ENCODE measurements at places on chromosomes 12 and 14. TPM values are rescaled to one million over a fixed set of nuclear protein-coding genes. Genes with fewer than 3 reads are reported as not detected.
A peak's percentile ranks its signal among the peaks of the same experiment; 100 is the strongest.

DNA sequence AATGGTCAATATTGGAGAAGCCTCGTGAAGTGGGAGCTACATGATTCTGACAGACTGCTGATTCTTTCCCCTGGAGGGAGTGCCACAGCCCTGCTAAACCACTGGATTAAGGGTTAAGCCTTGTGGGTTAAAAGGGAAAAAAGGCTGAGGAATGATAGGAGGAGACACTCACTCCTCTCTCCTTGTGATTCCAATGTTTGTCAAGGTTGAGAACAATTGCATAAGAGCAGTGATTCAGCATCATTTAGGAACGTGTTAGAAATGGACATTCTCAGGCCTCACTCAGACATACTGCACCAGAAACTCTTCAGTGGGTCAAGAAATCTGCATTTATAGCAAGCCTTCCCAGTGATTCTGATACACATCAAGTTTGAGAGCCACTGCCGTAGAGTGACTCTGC is 87.8 kb upstream of the GZMB start:
- no peaks in the 10 kb centered on the region for H3K27me3 ChIP-seq
- no peak overlapping the region for H3K4me3 ChIP-seq
- no peaks in the 10 kb centered on the region for H3K4me1 ChIP-seq
- H3K27ac ChIP-seq: no peak overlapping the region
- DNase-seq: no peak

GRCh38 chr14:56423544-56423943 is 156.1 kb upstream of the TMEM260 start:
- no peaks in the 10 kb centered on the region for H3K27me3 ChIP-seq
- no peaks in the 10 kb centered on the region for H3K36me3 ChIP-seq
- no peak for DNase-seq
- H3K4me1 ChIP-seq: peaks cover 3% of the 10 kb centered on the region
- H3K27ac ChIP-seq: no peak overlapping the region

- DNase-seq: no peak
- no peaks in the 10 kb centered on the region for H3K4me1 ChIP-seq
- H3K27me3 ChIP-seq: peaks cover 2% of the 10 kb centered on the region
- H3K27ac ChIP-seq: no peak overlapping the region
Measured at GRCh38 chr12:113322343-113322742, 12.6 kb downstream of the SLC8B1 start.

DNA sequence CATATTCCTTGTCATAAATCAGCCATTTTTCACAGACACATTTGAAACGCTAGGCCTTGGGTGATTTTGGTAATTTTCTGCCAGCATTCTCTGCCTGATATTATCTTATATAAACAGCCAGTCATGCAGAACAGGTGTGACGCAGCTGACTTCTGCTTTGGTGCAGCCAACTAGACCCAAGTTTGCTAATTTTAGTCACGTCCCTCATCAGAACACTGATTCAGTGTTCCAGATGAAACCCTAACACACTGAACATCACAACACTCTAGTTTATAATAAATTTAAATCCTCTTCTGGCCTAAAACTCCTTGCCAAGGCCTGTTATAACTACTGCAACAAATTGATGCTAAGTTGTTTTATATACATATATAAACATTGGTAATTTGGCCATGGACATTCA is 386.1 kb downstream of the SEC23A start:
- H3K4me3 ChIP-seq: no peak overlapping the region
- DNase-seq: no peak
- peaks cover 9% of the 10 kb centered on the region for H3K27me3 ChIP-seq
- no peaks in the 10 kb centered on the region for H3K36me3 ChIP-seq
- no peak overlapping the region for H3K27ac ChIP-seq
- peaks cover 19% of the 10 kb centered on the region for H3K4me1 ChIP-seq

DNA sequence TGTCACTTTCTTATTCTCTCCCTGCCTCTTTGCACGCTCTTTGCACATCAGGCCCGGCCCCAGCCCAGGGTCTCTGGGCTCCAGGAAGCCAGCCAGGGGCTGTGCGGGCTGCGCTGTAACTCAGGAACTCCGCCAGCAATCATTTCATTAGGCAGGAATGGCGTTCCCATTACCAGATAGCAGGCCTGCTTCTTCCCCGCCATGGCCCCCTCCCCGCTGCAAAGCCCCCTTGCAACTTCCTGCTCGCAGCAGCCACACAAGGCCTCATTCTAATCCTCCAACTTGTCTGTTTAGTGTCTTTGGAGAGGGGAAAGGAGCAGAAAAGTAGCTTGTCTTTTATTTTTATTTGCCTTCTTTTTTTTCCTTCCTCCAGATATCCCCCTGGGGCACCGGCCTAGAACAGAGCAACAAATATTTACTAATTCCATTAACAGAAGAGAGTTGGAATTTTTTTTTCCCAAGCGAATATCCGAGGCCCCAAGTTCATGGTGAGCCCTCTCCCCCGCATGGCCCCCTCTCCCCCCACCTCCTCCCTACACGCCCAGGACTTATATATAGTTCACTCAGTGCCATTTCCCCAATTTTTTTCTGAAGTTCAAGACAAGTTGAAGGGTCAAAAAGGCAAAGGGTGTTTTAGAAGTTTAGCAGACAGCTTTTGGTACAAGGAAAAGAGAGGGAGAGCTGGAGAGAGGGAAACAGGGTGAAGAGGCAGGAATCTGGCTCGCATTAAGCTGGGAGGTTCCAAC is 329.4 kb upstream of the TBX3 start:
- peaks cover 6% of the 10 kb centered on the region for H3K27me3 ChIP-seq
- peaks cover 5% of the 10 kb centered on the region for H3K36me3 ChIP-seq

GRCh38 chr12:130468700-130469245 is 131.1 kb downstream of the PIWIL1 start:
- no peak overlapping the region for H3K4me3 ChIP-seq
- peak overlapping the region; percentile 48 for H3K27ac ChIP-seq
- H3K27me3 ChIP-seq: peaks cover 2% of the 10 kb centered on the region
- no peak for DNase-seq

DNA sequence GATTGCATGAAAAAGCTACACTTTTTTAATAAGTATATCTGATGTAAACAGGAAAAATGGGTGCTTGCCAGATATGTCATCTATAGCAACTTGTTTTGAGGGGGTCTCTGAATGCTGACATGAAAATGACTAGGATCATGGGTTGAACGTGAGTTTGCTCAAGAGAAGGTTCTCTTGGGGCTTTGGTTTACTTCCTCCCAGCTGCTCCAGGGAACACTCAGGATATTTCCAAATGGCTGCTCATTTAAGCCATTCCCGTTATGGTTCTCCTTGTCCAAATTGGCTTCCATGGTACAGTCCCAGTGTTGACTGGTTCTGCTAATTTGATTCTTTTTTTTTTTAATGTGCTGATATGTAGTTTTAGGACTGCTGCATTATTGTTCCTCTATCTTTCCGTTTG is 118.3 kb downstream of the ETV6 start:
- H3K4me3 ChIP-seq: no peak overlapping the region
- no peak overlapping the region for H3K27ac ChIP-seq
- no peaks in the 10 kb centered on the region for H3K4me1 ChIP-seq
- H3K27me3 ChIP-seq: no peaks in the 10 kb centered on the region
- DNase-seq: no peak

DNA sequence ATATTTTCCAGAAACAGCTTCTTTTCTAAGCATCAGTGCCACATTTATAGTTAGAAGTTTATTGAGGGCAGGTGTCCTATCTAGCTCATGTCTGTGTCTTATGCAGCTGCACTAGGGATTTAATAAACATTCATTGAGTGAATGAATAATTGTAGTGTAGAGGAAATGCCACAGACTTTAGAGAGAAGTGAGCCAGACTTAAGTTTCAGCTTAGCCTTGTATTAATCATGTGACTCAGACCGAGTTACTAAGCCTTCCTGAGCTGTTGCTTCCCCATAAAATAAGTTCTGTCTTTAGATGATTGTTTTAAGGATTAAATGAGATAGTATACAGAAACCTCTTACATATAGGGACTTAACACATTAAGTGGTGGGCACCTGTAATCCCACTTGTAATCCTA is 236.1 kb upstream of the DDHD1 start:
- H3K27ac ChIP-seq: no peak overlapping the region
- DNase-seq: no peak
- H3K27me3 ChIP-seq: no peaks in the 10 kb centered on the region
- H3K4me3 ChIP-seq: no peak overlapping the region
- H3K36me3 ChIP-seq: peaks cover 3% of the 10 kb centered on the region
- no peaks in the 10 kb centered on the region for H3K4me1 ChIP-seq

- H3K36me3 ChIP-seq: no peaks in the 10 kb centered on the region
- H3K27ac ChIP-seq: no peak overlapping the region
- no peaks in the 10 kb centered on the region for H3K27me3 ChIP-seq
- no peak overlapping the region for H3K4me3 ChIP-seq
Measured at GRCh38 chr12:69430942-69431590, 39.1 kb upstream of the FRS2 start.

- H3K36me3 ChIP-seq: no peaks in the 10 kb centered on the region
- peaks cover 2% of the 10 kb centered on the region for H3K27me3 ChIP-seq
- no peaks in the 10 kb centered on the region for H3K4me1 ChIP-seq
- H3K27ac ChIP-seq: no peak overlapping the region
Measured at GRCh38 chr12:87270919-87271318, 758.3 kb downstream of the C12orf50 start.

DNA sequence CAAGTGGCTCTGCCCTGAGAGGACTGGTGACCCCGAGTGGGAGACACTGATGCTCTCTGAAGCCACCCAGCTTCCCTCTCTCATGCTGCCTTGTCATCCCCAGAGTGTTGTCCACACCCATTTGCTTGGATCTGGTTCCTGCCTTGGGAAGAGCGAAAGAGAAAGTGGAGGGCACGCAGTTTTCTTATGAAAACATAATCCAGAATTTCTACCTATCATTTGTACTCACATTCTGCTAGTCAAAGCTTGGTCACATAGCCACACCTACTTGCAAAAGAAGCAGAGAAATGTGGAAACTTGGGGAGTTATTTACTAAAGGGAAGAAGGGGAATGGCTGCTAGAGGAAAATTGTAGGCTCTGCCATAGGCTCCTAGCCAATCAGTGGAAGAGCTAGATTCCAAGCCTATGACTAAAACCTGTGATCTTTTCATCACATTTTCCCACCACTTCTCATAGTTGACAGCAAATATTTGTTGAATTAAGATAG is 326.3 kb downstream of the ZFP36L1 start:
- no peak for DNase-seq
- no peaks in the 10 kb centered on the region for H3K4me1 ChIP-seq
- H3K4me3 ChIP-seq: no peak overlapping the region

GRCh38 chr12:42104087-42104486 is 40.6 kb downstream of the GXYLT1 start:
- no peaks in the 10 kb centered on the region for H3K36me3 ChIP-seq
- H3K27ac ChIP-seq: no peak overlapping the region
- no peaks in the 10 kb centered on the region for H3K4me1 ChIP-seq
- no peak overlapping the region for H3K4me3 ChIP-seq

GRCh38 chr12:111174251-111174960 is 194.5 kb downstream of the PHETA1 start:
- no peak overlapping the region for H3K4me3 ChIP-seq
- peaks cover 4% of the 10 kb centered on the region for H3K36me3 ChIP-seq
- H3K27ac ChIP-seq: no peak overlapping the region
- H3K27me3 ChIP-seq: peaks cover 2% of the 10 kb centered on the region
- peaks cover 9% of the 10 kb centered on the region for H3K4me1 ChIP-seq

GRCh38 chr12:46439793-46440511 is 67.4 kb upstream of the SLC38A2 start:
- no peak overlapping the region for H3K27ac ChIP-seq
- no peak overlapping the region for H3K4me3 ChIP-seq
- H3K27me3 ChIP-seq: peaks cover 2% of the 10 kb centered on the region
- no peaks in the 10 kb centered on the region for H3K36me3 ChIP-seq
- H3K4me1 ChIP-seq: peaks cover 3% of the 10 kb centered on the region
- no peak for DNase-seq

GRCh38 chr12:77947746-77948145 is 117.1 kb downstream of the NAV3 start:
- H3K27me3 ChIP-seq: no peaks in the 10 kb centered on the region
- no peak overlapping the region for H3K27ac ChIP-seq
- H3K4me1 ChIP-seq: no peaks in the 10 kb centered on the region
- H3K36me3 ChIP-seq: no peaks in the 10 kb centered on the region
- no peak overlapping the region for H3K4me3 ChIP-seq
- DNase-seq: no peak

- peaks cover 2% of the 10 kb centered on the region for H3K27me3 ChIP-seq
- no peak for DNase-seq
- H3K36me3 ChIP-seq: peaks cover 4% of the 10 kb centered on the region
- H3K4me1 ChIP-seq: peaks cover 21% of the 10 kb centered on the region
Measured at GRCh38 chr12:108789546-108789945, 58.2 kb upstream of the CORO1C start.

DNA sequence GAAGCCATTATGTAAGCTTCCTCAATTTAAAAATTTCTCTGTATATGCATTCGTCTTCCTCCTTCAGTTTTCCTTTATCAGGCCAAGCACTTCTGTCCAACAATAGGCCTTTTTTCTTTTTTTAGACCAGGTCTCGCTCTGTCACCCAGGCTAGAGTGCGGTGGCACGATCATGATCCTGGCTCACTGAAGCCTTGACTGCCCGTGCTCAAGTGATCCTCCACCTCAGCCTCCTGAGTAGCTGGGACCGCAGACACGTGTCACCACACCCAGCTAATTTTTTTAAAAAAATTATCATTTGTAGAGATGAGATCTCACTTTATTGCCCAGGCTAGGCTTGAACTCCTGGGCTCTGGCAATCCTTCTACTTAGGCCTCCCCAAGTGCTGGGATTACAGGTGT is 25.8 kb downstream of the TAOK3 start:
- H3K4me1 ChIP-seq: no peaks in the 10 kb centered on the region
- H3K27ac ChIP-seq: no peak overlapping the region
- no peaks in the 10 kb centered on the region for H3K27me3 ChIP-seq

DNA sequence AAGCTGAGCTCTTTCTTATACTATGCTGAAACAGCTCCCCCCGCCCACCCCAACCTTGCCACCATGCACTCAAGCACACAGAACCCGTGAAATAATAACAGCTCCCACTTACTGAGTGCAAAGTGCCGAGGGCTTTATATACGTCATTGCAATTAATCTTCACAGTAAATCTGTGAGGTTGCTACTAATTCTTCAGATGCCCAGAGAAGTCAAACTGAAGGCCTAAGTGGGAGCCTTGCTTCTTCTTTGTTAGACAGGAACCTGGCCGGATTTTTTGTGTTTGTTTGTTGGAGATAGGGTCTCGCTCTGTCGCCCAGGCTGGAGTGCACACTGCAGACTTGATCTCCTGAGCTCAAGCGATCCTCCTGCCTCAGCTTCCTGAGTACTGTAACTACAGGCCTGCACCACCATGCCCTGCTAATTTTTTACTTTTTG is 34.0 kb downstream of the VCPKMT start:
- no peak for DNase-seq
- H3K36me3 ChIP-seq: no peaks in the 10 kb centered on the region
- H3K4me3 ChIP-seq: no peak overlapping the region
- H3K27ac ChIP-seq: no peak overlapping the region
- H3K4me1 ChIP-seq: peaks cover 20% of the 10 kb centered on the region

- H3K27ac ChIP-seq: no peak overlapping the region
- H3K27me3 ChIP-seq: no peaks in the 10 kb centered on the region
- no peaks in the 10 kb centered on the region for H3K36me3 ChIP-seq
- DNase-seq: no peak
- H3K4me1 ChIP-seq: no peaks in the 10 kb centered on the region
Measured at GRCh38 chr12:104115587-104115975, 22.4 kb downstream of the NFYB start.

Gene SDR9C7
- total RNA-seq: 0.39 TPM

Gene CD163L1
- 36.8 TPM for total RNA-seq

Gene IGF1
- total RNA-seq: not detected

Gene PIWIL1
- not detected for total RNA-seq

Gene FOXN4
- 0.61 TPM for total RNA-seq

Gene OTX2
- total RNA-seq: 18.8 TPM

Gene RNF212B
- not detected for total RNA-seq

Gene SYT10
- not detected for total RNA-seq

Gene KRT75
- not detected for total RNA-seq

Data from glutamatergic neuron (in vitro differentiated cells).